ENCODE measurements at places on chromosomes 1 and 21.

DNA sequence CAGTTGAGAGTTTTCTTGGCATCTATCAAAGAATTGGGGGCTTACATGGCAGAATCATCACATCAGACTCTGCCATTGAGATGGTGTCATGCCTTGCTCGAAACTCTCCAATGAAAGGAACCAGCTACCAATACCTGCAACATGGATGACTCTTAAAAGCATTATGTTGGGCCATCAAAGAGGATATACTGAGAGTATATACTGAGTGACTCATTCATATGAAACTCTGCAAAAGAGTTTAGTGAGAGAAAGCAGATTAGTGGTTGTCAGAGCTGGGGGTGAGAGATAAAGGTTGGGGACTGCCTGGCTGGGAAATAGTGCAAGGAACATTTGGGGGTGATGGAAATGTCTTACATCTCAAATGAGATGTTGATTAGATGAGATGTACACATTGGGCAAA, 14.7 kb upstream of the HMGB4 start:
- DNase-seq = no peak

- DNase-seq = peak; percentile 72
These were observed 24.1 kb upstream of the ZNF436 start for GRCh38 chr1:23393706-23394105.

DNA sequence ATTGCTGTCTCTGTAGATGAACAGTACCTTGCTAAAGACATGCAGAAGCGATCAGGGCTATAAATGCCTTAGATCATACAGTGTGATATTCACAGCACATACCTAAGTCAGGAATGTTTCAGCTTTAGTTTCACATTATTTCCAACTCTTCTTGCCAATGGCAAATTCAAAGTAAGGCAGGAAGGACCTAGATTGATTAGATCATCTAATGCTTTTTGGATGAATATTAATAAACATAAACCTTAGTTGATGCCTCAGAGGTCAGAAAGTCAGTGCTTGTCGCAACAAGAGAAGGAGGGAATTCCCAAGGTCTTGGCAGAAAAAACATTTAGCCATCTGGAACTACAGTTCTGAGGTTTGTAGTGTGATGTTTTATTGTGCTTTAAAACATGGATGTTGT, 122.3 kb downstream of the TNFSF18 start:
- peak; percentile 92 for DNase-seq

DNA sequence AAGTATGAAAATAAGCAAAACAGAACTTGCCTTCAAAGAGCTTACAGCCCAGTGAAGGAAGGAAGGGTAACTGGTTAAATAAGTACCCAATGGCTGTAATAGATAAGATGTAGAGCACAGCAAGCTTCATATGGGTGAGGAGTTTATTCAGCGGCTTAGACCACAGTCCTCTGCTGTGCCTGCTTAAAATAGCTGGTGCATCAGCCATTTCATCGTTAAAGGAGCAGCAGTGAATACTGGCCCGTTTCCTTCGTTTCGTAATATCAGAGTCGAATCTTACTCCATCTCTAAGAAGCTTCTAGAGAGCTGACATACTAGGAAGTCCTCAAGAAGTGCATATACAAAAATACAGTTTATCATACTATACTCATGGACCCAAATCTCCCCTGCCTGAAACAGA, 286.5 kb downstream of the NFIA start:
- no peak for DNase-seq

DNA sequence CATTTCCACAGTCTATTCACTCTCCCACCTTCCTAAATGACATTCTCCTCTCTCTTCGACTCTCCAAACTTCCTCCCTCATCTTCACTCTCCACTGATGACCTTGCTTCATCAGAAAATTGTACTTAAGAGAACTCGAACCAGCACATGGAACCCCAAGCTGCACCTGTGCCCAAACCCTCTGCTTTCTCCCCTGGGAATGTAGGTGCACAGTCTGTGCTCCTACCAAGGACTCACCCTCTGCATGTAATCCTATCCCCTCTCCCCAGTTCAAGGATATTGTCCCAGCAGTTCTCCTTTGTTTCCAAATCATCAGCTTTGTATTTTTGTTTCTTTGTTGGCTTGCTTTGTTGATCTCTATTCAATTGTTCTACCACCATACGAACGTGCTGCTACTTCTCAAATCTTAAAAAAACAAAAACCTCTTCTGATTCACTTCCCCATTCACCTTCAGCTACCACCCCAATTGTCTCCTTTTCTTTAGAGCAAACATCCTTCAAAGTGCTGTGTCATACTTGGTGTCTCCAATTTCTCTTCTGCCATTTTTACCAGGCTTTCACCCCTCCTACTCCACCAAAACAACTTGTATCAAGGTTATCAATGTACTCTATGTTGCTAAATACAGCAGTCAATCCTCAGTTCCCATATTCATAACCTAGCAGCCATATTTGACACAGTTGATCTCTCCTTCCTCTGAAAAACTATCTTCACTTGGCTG, 26.8 kb downstream of the RAB3B start:
- no peak for DNase-seq

- no peak for DNase-seq
These were observed 8.7 kb downstream of the BATF3 start for GRCh38 chr1:212690816-212691403.

GRCh38 chr1:76298399-76298798, 223.9 kb downstream of the ST6GALNAC3 start:
- no peak for DNase-seq

GRCh38 chr1:177703888-177704446, 265.9 kb downstream of the SEC16B start:
- DNase-seq = no peak

DNA sequence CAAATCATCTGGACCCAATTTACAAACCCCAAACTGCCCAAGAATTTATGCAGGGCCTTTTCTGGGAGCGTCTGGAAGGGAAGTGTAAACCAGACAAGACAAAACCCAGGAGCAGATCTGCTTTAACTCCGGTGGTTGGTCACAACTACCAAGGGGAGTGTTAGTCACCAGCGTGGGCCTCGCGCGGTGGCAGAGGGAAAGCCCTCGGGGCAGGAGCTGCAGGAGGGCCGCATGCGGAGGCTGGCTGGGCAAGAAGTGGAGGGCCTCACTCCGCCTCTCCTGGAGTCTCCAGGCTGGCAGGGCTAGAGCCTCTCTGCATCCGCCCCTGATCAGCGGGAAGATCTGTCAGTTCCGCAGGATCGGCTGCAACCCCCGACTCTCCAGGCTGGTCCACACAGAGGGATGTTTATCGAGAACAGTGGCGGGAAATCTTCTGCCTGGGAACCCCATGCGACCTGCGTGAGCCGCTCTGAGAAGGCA, 2.0 kb downstream of the COL24A1 start:
- DNase-seq = peak; percentile 68

GRCh38 chr1:78274814-78275213, 216.0 kb upstream of the PTGFR start:
- DNase-seq = peak; percentile 49

GRCh38 chr1:170533298-170533697, 1.3 kb downstream of the GORAB start:
- DNase-seq = peak; percentile 71

DNA sequence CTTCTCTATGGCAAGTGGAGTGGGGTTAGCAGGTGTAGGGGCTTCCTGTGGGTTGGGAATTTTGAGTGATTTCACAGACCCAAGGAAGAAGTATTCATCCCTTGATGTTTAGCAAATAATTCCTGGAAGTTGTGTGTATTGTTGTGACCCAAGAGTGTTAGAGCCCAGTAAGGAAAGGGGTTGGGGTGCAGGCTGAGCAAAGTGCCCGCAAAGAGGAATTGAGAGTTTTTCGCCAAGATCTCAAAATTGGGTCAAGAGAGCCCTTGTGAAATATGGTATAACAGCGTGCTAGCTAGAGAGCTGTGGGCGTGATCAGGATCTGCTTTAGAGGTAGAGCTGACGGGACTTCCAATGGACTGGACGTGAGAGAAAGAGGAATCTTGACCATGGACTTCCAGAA, 73.0 kb upstream of the LAPTM5 start:
- DNase-seq = no peak

GRCh38 chr1:75980972-75981897, 49.0 kb upstream of the ASB17 start:
- no peak for DNase-seq

GRCh38 chr1:30610917-30611316, 112.5 kb downstream of the MATN1 start:
- no peak for DNase-seq

- peak; percentile 70 for DNase-seq
These were observed 95.9 kb downstream of the SPSB1 start for GRCh38 chr1:9388335-9389180.

DNA sequence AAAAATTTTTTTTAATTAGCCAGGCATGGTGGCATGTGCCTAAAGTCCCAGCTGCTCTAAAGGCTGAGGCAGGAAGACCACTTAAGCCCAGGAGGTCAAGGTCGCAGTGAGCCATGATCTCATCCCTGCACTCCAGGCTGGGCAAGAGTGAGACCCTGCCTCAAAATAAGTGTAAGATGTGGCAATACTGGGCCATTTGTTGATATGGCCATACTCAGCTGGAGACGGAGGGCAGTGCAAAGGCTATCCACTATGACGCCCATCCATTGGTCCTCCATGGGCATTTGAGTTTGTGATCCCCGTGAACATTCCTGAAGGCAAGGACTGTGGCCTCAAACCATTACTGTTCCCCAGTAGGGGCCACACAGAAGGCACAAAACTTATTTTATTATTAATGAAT, 1.5 kb downstream of the CASP9 start:
- DNase-seq = no peak

- DNase-seq = no peak
These were observed 182.7 kb upstream of the VAMP3 start for GRCh38 chr1:7588457-7588827.

DNA sequence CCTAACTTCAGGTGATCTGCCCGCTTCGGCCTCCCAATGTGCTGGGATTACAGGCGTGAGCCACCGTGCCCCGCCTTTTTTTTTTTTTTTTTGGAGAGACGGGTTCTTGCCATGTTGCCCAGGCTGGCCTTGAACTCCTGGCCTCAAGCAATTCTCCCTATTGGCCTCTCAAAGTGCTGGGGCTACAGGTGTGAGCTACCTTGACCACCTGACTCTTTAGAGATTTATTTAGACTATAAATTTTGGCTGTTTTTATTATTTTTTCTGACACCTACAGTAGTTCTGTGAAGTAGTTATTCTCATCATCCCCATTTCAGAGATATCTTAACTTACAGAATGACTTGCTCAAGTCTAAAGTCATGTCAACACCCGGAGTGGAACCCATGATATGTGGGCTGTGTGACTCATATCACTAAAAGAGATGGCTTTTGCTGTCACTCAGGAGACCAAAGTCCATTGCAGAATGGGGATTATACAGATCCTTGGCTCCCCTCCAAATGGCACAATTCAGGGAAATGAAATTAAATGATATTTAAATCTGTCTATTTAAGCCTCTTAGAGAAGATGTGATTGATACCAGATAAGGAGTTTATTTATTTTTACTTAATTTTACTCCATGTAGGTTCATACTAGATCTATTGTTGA, 93.2 kb downstream of the CTH start:
- peak; percentile 41 for DNase-seq

DNA sequence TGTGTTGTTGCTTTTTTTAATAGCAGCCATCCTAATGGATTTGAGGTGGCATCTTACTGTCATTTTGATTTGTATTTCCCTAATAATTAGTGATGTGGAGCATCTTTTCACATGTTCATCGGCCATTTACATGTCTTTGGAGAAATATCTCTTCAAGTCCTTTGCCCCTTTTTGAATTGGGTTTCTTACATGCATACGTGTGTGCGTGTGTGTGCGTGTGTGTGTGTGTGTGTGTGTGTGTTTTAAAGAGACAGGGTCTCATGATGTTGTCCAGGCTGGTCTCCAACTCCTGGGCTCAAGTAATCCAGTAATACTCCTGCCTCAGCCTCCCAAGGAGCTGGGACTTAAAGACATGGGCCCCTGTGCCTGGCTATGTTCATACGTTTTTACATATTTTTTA, 9.5 kb downstream of the PKNOX1 start:
- DNase-seq = no peak

- DNase-seq = peak; percentile 78
These were observed 9.8 kb upstream of the PHACTR4 start for GRCh38 chr1:28359592-28360239.

DNA sequence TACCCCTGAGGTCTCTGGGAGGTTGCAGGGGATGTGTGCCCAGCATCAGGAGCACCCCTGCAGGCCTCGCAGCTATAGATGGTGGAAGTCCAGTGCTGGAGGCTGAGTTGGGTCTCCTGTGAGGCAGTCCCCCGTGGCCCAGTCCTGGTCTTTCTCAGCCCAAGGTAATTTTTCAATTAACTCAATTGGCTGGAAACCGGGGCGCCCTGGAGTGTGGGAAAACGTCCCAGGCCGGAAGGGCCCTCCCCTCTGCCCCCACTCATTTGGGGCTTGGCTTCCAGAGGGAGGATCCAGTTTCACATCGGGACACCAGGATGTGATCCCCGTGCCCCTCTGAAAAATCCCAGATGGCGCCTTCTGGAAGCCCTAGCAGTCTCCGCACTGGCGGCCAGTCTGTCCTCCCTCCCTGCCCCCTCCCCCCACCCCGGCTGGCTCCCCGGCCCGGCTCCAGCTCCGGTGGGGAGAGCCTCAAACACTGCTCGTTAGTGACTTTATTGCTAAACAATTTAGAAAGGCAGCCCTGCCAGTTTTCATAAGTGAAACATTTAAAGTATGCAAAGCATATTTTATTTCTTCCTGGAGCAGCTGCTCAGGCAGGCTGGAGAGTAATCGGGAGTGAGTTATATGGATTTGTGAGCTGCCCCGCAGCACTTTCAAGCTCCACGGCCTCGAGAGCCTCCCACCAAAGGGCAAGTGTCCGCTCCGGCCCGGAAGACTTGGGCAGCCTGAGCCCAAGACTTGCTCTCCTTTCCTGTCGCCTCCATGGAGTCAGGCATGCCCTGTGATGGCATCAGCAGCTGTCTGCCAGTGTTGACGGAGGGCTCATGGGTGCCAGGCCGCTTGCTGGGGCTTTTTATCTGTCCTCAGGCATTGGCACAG, 208.2 kb upstream of the TMEM51 start:
- peak; percentile 78 for DNase-seq

DNA sequence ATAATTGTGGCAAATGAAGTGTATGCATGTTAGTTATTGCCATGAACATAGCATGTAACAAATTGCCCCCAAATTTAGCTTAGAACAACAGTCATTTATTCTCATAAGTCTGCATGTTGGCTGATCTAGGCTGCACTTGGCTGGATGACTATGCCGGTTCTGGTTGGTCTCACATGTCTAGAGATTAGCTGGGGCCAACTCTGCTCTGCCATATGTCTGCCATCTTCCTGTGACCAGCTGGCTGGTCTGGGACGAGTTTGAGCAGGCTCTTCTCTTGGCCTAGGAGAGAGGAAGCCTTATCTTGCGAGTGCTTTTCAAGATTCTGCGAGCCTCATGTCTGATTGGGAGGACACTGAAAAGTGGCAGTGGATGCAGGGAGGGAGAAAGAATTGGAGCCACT, 198.3 kb upstream of the FAM78B start:
- DNase-seq = no peak
